Activated naive CD4-positive, alpha-beta T cell treated with anti-CD3 and anti-CD28 coated beads, Interleukin-2, amount 10 ng/mL, durations not matched to agents 5 hours and 36 hours (primary cell): ENCODE measurements at places on chromosomes 2 and 18. TPM values are rescaled to one million over a fixed set of nuclear protein-coding genes. Genes with fewer than 3 reads are reported as not detected.

Gene KCTD1
- 4.8 TPM for total RNA-seq

Gene RGPD4
- total RNA-seq = not detected

Gene FOXI3
- total RNA-seq = not detected

Gene PDE11A
- not detected for total RNA-seq

Gene SLC19A3
- total RNA-seq = not detected

Gene MC2R
- not detected for total RNA-seq

Gene PRLH
- not detected for total RNA-seq
